ENCODE measurements at places on chromosomes 2 and 18.
A peak's percentile ranks its signal among the peaks of the same experiment; 100 is the strongest.

- H3K36me3 ChIP-seq = no peaks in the 10 kb centered on the region
- H3K4me1 ChIP-seq = no peaks in the 10 kb centered on the region
- no peak overlapping the region for H3K27ac ChIP-seq
- H3K27me3 ChIP-seq = peaks cover 43% of the 10 kb centered on the region
These were observed 161.5 kb upstream of the SKOR2 start for GRCh38 chr18:47412924-47413323.

- peaks cover 69% of the 10 kb centered on the region for H3K36me3 ChIP-seq
- H3K27me3 ChIP-seq = no peaks in the 10 kb centered on the region
- no peaks in the 10 kb centered on the region for H3K4me1 ChIP-seq
- no peak overlapping the region for H3K27ac ChIP-seq
- DNase-seq = no peak
These were observed 91.4 kb downstream of the USP34 start for GRCh38 chr2:61379521-61379920.

- no peaks in the 10 kb centered on the region for H3K4me1 ChIP-seq
- H3K27ac ChIP-seq = no peak overlapping the region
- DNase-seq = no peak
- H3K4me3 ChIP-seq = no peak overlapping the region
- H3K27me3 ChIP-seq = no peaks in the 10 kb centered on the region
- H3K36me3 ChIP-seq = 0 out of 2 replicates have a peak, but pooled peaks cover 2% of the 10 kb centered on the region
These were observed 250.5 kb downstream of the SLC8A1 start for GRCh38 chr2:40201425-40201824.

- H3K27ac ChIP-seq = peak overlapping the region; percentile 85
- H3K4me1 ChIP-seq = peaks cover 26% of the 10 kb centered on the region
- H3K27me3 ChIP-seq = no peaks in the 10 kb centered on the region
- H3K36me3 ChIP-seq = no peaks in the 10 kb centered on the region
These were observed 228.7 kb upstream of the SIX2 start for GRCh38 chr2:45237850-45238542.

- no peak for DNase-seq
- no peak overlapping the region for H3K4me3 ChIP-seq
- H3K27me3 ChIP-seq = no peaks in the 10 kb centered on the region
These were observed 149.6 kb upstream of the SMAD7 start for GRCh38 chr18:49100226-49100968.

GRCh38 chr2:169189132-169189531, 119.8 kb downstream of the DHRS9 start:
- peaks cover 6% of the 10 kb centered on the region for H3K27me3 ChIP-seq
- no peaks in the 10 kb centered on the region for H3K36me3 ChIP-seq
- DNase-seq = no peak
- no peak overlapping the region for H3K4me3 ChIP-seq

GRCh38 chr18:31876707-31877106, 66.2 kb downstream of the TRAPPC8 start:
- H3K4me3 ChIP-seq = no peak overlapping the region
- no peaks in the 10 kb centered on the region for H3K27me3 ChIP-seq
- no peak for DNase-seq
- no peaks in the 10 kb centered on the region for H3K4me1 ChIP-seq
- H3K36me3 ChIP-seq = peaks cover 69% of the 10 kb centered on the region

GRCh38 chr2:238848976-238849853, 1.3 kb downstream of the TWIST2 start:
- DNase-seq = no peak
- H3K27ac ChIP-seq = no peak overlapping the region
- peaks cover 9% of the 10 kb centered on the region for H3K27me3 ChIP-seq
- no peaks in the 10 kb centered on the region for H3K4me1 ChIP-seq
- no peaks in the 10 kb centered on the region for H3K36me3 ChIP-seq
- no peak overlapping the region for H3K4me3 ChIP-seq

- H3K4me3 ChIP-seq = no peak overlapping the region
- H3K4me1 ChIP-seq = no peaks in the 10 kb centered on the region
- H3K27me3 ChIP-seq = peaks cover 5% of the 10 kb centered on the region
- H3K36me3 ChIP-seq = no peaks in the 10 kb centered on the region
These were observed 151.1 kb upstream of the SLC1A4 start for GRCh38 chr2:64837925-64838641.

DNA sequence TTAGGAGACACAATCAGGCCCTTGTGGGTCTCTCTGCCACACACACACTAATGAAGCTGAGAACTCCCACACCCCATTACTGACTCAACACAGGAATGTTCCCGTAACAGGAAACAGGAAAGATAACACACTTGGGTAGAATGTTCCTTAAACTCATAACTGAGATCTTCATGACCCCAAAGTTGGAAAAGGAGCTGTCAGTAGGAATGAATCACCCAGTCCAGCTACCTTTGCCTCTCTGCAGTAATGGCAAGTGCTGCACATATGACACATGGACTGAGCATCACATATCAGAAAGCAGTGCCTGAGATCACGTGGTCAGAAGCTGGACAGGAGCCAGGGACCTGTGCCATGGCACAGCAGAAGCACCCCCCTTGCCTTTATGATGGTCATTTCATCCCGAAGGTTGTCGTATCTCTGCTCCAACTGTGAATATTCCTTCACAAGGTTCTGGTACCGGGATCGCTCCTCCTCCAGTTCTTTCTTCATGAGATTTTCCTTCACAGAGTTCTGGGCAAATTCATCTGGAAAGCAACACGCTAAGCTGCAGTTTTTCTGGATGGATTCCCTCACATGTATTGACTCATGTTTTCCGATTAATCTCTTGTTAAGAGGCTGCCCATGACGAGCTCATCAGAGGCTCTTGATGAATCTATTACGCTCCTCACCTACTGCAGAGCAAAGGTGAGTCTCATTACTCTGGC, 65.4 kb upstream of the ACAA2 start:
- H3K4me3 ChIP-seq = no peak overlapping the region
- no peak for DNase-seq
- H3K4me1 ChIP-seq = no peaks in the 10 kb centered on the region

DNA sequence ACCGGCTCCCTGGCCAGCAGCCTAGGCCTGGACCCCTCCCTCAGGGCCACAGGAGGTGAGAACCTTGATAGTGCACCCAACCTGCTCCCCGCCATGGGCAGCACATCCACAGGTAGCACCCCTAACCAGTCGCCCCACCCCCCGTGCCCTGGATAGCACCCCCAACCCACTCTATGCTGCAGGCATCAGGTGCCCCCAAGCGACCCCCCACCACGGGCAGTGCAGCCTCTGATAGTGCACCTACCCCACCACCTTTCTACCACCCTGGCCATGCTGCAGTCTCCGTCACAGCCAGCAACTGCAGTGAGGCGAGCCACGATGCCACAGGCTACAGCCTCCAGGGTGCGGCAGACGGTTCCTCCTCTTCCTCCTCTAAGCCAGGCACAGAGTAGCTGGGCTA, 55.6 kb downstream of the SOWAHC start:
- H3K36me3 ChIP-seq = no peaks in the 10 kb centered on the region
- DNase-seq = no peak
- H3K27ac ChIP-seq = no peak overlapping the region
- no peaks in the 10 kb centered on the region for H3K27me3 ChIP-seq
- no peaks in the 10 kb centered on the region for H3K4me1 ChIP-seq

DNA sequence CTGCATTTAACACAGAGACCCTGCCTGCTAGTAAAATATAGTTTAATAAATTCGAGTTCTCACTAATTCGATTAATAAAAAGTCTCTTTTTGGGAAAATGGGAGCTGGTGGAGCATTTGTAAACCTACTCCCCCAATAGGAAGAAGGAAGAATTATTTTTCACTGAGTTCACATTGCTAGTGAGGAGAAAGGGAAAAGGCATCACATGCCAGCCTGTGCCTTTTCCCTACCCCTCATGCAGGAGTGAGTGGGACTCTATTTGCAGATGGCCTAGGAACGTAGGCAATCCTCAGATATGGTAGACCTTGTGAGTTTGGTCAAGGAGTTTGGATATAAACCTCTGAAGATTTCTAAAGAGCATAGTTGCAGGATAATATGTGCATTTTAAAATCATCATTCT, 218.4 kb upstream of the TRIB2 start:
- no peak for DNase-seq
- H3K4me1 ChIP-seq = peaks cover 46% of the 10 kb centered on the region
- H3K27ac ChIP-seq = no peak overlapping the region
- no peaks in the 10 kb centered on the region for H3K27me3 ChIP-seq
- H3K36me3 ChIP-seq = no peaks in the 10 kb centered on the region

- DNase-seq = no peak
- no peaks in the 10 kb centered on the region for H3K4me1 ChIP-seq
- H3K4me3 ChIP-seq = no peak overlapping the region
- no peaks in the 10 kb centered on the region for H3K27me3 ChIP-seq
These were observed 46.4 kb downstream of the HEATR5B start for GRCh38 chr2:37037771-37038170.

DNA sequence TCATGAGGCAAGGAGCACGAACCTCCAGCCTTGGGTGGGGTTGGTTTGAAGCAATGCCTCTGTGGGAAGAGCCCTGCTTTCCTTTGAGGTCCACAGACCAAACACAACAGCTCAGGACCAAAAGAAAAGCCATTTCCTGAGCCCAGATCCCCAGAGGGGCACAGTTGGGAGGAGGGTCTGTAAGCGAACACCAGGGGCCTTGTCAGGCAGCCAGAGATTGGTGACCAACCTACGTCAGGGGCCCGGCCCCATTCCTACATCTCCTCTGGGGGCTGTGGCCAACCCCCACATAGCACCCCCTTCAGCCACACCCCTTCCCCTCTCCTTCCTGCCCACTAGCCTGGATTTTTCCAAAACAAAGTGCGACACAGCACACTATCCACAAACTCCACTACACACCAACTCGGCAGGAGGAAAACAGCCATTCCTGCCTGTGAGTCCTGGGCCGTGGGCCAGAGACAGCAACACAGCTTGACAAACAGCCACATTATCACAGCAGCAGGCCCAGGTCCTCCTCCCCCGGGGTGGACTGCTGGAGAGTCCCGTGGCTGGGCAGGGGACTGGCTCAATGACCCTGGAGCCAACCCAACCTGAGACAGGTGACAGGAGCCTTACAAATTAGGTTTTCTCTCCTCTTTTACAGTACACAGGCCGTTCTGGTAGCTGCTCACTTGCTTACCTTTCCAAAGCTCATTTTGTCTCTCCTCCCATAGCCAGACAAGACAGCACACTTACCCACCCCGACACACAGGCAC, 98.8 kb downstream of the TNS1 start:
- H3K4me3 ChIP-seq = no peak overlapping the region
- H3K4me1 ChIP-seq = no peaks in the 10 kb centered on the region
- no peaks in the 10 kb centered on the region for H3K36me3 ChIP-seq

GRCh38 chr2:102345329-102345920, 10.2 kb upstream of the IL18R1 start:
- peaks cover 7% of the 10 kb centered on the region for H3K27me3 ChIP-seq
- no peak overlapping the region for H3K4me3 ChIP-seq
- no peak for DNase-seq
- H3K27ac ChIP-seq = no peak overlapping the region

- H3K4me3 ChIP-seq = no peak overlapping the region
- H3K27me3 ChIP-seq = no peaks in the 10 kb centered on the region
These were observed 126.6 kb upstream of the PDE1A start for GRCh38 chr2:182553483-182553882.

GRCh38 chr2:230690439-230690838, 22.2 kb upstream of the CAB39 start:
- H3K4me1 ChIP-seq = no peaks in the 10 kb centered on the region
- no peaks in the 10 kb centered on the region for H3K27me3 ChIP-seq
- H3K36me3 ChIP-seq = no peaks in the 10 kb centered on the region
- H3K27ac ChIP-seq = no peak overlapping the region

GRCh38 chr2:153543635-153544071, 65.1 kb upstream of the RPRM start:
- no peak for DNase-seq
- H3K4me3 ChIP-seq = no peak overlapping the region
- no peaks in the 10 kb centered on the region for H3K27me3 ChIP-seq
- no peaks in the 10 kb centered on the region for H3K36me3 ChIP-seq

DNA sequence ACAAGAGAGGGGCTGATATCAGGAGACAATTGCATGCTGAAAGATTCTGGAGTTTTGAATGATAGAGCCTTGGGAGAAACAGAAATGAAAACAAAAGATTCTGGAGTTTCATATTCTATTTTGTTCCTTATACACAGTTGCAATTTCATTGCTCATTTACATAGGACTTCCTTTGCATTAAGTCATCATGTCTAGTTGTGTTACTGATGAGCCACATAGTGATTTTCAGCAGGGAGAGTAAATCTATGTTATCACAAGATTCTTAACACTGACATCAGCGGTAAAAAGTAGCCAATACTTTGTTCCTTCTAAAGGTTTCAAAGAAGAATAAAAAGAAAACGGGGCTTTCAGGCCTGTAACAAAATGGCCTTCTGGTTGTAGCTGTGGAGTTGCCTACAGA, 7.1 kb downstream of the ADAM17 start:
- H3K36me3 ChIP-seq = no peaks in the 10 kb centered on the region
- DNase-seq = no peak
- H3K27ac ChIP-seq = no peak overlapping the region

DNA sequence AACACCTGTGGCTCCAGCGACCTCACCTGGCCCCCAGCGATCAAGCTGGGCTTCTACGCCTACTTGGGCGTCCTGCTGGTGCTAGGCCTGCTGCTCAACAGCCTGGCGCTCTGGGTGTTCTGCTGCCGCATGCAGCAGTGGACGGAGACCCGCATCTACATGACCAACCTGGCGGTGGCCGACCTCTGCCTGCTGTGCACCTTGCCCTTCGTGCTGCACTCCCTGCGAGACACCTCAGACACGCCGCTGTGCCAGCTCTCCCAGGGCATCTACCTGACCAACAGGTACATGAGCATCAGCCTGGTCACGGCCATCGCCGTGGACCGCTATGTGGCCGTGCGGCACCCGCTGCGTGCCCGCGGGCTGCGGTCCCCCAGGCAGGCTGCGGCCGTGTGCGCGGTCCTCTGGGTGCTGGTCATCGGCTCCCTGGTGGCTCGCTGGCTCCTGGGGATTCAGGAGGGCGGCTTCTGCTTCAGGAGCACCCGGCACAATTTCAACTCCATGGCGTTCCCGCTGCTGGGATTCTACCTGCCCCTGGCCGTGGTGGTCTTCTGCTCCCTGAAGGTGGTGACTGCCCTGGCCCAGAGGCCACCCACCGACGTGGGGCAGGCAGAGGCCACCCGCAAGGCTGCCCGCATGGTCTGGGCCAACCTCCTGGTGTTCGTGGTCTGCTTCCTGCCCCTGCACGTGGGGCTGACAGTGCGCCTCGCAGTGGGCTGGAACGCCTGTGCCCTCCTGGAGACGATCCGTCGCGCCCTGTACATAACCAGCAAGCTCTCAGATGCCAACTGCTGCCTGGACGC, 4.9 kb downstream of the GPR35 start:
- DNase-seq = no peak
- no peak overlapping the region for H3K27ac ChIP-seq
- H3K36me3 ChIP-seq = no peaks in the 10 kb centered on the region

- DNase-seq = no peak
- peaks cover 7% of the 10 kb centered on the region for H3K27me3 ChIP-seq
- H3K4me3 ChIP-seq = no peak overlapping the region
- H3K4me1 ChIP-seq = no peaks in the 10 kb centered on the region
- no peak overlapping the region for H3K27ac ChIP-seq
These were observed 28.4 kb downstream of the MCEE start for GRCh38 chr2:71101656-71102055.

GRCh38 chr2:31729442-31730092, 148.8 kb upstream of the SRD5A2 start:
- no peak overlapping the region for H3K4me3 ChIP-seq
- H3K27me3 ChIP-seq = no peaks in the 10 kb centered on the region

- H3K4me1 ChIP-seq = no peaks in the 10 kb centered on the region
- peaks cover 19% of the 10 kb centered on the region for H3K36me3 ChIP-seq
- H3K4me3 ChIP-seq = no peak overlapping the region
- H3K27me3 ChIP-seq = no peaks in the 10 kb centered on the region
- DNase-seq = no peak
- H3K27ac ChIP-seq = no peak overlapping the region
These were observed 12.4 kb downstream of the SFXN5 start for GRCh38 chr2:73059106-73059505.

All from DND-41 (cell line).